Stimulated activated CD4-positive, alpha-beta T cell treated with anti-CD3 and anti-CD28 coated beads, Interleukin-1b, Interleukin-23, amount 100 ng/mL, for 4 hours (primary cell): ENCODE measurements at places on chromosomes 16 and 17.

GRCh38 chr16:24139282-24139681, 116.9 kb upstream of the CACNG3 start:
- no peak for DNase-seq

GRCh38 chr16:69250081-69250480, 61.1 kb upstream of the VPS4A start:
- DNase-seq, result no peak

DNA sequence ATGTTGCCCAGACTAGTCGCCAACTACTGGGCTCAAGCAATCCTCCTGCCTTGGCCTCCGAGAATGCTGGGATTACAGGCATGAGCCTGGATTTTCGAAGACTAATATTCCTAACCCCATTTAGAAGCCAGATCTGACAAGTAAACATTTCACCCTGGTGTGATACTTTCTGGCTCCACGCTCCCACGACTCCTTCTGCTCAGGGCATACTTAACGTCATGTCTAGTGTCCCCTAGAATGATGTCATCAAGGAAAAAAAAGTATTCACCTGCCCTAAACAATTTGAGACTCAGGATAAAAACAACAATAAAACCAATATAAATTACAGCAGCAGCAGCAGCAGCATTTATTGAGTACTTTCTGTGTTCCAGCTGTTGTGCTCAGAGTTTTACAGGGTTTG, 13.2 kb downstream of the ITGB3 start:
- DNase-seq, result no peak

DNA sequence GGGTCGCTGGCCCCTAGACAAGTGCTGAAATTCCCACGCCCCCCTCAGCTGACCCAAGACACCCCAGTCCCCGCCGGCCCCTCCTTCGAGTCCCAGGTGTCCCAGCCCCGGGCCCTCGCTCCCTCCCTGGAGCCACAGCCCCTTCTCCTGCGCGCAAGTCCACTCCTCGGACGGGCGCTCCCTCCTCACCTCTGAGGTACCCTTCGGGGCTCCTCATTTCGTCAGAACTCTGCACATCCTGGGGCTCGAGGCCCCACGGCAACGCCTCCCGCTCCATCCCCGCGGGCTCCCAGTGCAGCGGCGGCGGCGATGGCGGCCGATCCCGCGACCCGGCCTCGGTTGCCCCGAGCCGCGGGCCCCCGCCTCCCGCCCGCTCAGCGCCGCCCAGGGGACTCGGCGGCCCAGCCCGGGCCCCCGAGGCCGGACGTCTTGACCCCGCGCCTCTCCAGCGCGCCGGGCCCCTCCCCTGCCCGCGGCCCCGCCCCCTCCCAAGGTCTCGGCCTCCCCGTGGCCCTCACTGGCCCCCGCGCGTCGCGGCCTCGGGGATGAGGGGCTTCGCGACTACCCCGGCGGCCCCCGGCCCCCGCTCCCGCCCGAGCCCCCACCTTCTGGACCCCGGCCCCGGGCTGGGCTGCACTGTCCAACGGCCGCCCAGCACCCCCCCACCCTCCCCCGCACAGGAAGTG, at the start of gene ZNF768:
Gene ZNF768, minus strand, starts transcription at position 430 of the 686 bp plus-strand sequence. Its CDS starts 153 bp downstream, at position 277.
- DNase-seq, result peak; percentile 40

- DNase-seq, result no peak
Measured at GRCh38 chr17:83144421-83145357, 65.3 kb downstream of the METRNL start.

GRCh38 chr16:4015275-4016004, 100.8 kb downstream of the ADCY9 start:
- DNase-seq, result no peak

DNA sequence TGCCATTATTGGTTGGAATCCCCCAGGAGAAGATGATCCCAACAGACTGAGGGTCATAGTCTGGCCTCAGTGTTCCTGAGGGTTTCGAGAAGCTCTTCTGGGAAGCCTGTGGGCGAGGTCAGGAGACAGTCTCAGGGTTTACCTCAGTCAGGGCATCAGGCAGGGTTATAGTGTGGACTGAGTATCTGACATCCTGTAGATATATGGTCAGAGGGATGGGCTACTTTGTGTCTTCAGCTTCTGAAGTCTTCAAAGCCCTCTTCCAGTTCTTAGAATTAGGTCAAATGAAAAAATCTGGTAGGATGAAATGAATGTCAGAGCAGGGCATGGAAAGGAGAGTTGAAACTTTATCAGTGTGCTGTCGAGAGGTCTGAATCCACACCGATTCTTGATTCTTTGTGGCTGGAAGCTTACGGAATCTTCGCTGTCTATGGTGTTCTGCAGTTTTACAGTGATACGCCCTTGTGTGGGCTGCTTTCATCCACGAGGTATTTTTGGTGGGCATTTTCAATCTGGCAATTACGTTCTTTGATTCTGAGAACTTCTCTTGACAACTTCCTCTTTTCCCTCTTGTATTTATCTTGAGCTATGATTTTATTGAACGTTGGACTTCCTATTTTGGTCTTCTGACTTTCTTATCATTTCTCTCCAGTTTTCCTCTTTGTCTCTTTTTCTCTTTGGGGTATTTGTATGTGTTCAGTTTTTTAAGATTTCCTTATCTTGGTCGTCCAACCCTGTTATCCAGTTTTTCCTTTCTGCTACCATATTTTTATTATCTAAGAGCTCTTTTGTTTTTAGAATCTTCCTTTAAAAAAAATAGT, 30.4 kb downstream of the BPTF start:
- no peak for DNase-seq

- DNase-seq, result peak; percentile 29
Measured at GRCh38 chr16:2912330-2913199, 834 bp downstream of the FLYWCH1 start.
